Activated CD4-positive, CD25-positive, alpha-beta regulatory T cell treated with anti-CD3 and anti-CD28 coated beads, Interleukin-2, amount 50 U/mL, for 24 hours (primary cell): ENCODE measurements at places on chromosomes 7 and 10.
A peak's percentile ranks its signal among the peaks of the same experiment; 100 is the strongest.

DNA sequence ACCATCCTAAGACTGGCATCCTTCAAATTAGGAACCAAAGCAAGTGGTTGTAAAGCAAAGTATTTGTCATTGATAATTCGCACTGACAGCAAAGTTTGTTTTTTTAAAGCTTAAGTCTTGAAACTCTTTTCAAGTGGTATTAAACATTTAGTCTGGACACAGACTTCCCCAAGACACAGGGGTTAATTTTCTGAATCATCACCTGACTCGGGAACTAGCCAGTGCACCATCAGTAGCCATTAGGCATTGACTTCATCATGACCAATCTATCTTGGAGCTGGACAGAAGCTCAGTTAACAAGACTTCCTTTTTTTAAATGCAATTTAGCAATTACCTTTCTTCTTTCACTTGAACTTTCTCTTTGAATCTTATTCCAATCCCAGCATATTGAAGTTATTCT is 210.6 kb downstream of the ZNF365 start:
- no peak for ATAC-seq

DNA sequence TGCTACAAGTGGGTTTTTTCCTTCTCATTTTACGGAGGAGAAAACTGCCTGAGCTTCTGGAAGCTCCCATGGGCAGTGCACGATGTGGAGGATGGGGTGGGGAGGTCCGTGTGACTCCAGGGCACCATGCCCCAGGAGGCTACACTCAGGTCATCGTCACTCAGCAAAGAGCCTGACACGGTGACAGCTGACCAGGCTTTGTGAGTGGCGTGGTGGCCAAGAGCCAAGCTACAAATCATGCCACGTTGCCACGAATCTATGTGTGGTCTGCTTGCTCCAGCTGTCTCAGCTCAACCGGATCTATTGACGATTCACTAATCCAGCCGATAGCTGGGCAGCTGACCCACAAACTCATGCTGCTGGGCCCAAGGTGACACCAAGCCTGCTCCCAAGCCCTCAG is 27.6 kb upstream of the C10orf71 start:
- ATAC-seq = no peak

GRCh38 chr7:129208667-129209066 is 16.2 kb upstream of the AHCYL2 start:
- no peak for ATAC-seq

GRCh38 chr7:112112822-112113255 is 93.4 kb downstream of the DOCK4 start:
- no peak for ATAC-seq

DNA sequence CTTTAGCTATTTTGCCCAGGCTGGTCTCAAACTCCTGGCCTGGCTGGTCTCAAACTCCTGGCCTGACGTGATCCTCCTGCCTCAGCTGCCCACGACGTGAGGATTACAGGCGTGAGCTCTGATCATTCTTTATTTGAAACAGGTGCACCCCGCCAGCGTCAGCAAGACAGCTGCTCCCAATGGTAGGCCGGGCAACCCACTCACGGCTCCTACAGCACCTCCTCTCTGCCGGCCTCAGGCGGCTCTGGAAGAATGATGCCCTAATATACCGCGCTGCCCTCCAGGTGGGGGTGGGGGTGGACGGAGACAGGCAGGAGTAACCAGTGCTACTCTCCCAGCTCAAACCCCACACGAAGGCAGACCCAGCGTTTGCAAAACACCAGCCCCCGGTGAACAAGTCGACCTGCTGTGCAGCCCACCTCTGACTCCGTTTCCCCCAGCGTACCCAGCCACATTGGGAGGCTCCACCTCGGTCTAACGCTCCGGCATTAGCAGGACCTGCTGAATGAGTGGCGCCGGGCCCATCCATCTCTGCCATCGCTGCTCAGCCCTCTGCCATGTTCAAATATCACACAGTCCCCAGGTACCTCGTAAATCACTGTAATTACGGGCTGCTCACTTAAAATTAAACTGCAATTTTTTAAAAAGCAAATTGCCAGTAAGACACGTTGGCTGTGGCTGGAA is 148.6 kb downstream of the ELFN1 start:
- ATAC-seq = no peak

DNA sequence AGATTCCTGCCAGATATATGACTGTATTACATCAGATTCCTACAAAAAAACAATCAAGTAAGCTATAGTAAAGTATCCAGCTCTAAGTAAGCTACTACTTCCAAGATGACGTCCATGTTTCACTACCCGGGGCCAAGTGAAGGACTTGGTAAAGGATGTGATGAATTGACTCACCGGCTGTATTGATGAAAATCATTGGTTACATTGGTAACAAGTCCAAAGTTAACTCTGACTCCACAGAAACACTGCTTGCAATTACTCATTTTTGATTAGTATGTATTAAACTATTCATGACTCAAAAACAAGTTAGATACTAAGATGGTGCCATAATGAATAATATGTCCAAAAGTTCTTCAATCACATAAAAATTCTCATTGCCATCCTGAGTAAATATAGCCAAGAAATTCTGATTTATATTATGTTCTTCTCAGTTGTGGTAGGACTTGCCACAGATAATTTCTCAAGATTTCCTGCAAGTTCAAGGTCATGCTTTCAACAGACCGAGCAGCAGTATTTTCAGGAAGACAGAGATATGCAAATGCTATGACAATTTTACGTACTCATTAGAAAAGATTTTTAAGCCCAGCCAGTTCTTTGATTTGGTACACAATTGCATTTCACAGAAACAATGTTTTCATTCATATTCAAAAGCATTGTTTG is 12.6 kb upstream of the DNAJC1 start:
- no peak for ATAC-seq

GRCh38 chr7:1325246-1325645 is 92.6 kb downstream of the UNCX start:
- ATAC-seq = no peak

DNA sequence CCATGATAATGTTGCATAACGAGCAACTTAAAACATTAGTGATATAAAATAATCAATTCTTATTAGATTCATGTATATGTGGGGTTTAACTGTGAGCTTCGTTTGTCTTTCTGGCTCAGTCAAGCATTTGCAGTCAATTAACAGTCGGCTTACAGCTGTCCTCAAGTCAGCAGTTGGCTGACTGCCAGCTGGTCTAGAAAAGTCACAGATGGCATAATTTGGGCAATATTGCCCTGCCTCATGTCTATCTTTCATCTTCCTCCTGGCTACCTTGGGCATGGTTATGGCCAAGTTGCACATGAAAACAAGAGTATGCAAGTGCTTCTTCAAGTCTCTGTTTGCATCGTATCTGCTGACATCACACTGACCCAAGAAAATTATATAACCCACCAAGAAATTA is 186.1 kb upstream of the ZWINT start:
- ATAC-seq = no peak

GRCh38 chr10:20885678-20886077 is 11.4 kb downstream of the NEBL start:
- ATAC-seq = no peak

DNA sequence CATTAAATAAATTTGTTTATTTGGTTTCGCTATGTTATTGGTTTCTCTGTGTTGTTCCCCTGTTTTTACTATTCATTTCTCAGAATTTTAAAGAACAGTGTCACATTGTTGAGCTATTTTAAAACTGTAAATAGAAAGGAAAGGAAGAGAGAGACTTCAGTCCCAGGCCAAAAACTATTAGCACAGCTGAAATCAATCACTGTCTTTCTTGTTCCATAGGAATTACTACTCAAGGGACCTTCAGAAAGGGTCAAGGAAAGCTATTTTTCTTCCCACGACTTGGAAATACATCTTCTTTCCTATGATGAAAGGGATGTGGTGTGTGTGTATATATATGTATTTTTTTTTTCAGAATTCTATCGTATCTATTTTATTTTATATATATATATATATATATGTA is 29.0 kb upstream of the GNAT3 start:
- no peak for ATAC-seq

DNA sequence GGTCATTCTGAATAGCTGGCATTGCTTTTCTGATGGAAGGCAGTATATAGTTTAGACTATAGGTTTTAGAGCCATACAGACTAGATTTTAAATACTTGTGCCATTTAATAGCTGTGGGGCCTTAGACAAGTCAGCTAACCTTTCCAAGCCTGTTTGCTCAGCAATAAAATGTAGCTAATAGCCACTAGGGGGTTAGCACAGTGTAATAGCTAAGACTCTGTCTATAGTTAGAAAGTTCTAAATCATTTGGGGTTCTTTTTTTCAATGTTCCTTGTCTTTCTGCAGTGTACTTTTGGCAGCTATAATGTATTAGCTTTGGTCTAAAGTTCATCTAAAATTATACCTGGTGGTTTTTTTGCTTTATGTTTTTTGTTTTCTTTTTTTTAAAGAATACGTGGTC is 7.5 kb upstream of the KIFBP start:
- peak; percentile 40 for ATAC-seq

- ATAC-seq = no peak
Measured at GRCh38 chr10:25071227-25071626, 54.8 kb downstream of the THNSL1 start.

- ATAC-seq = no peak
Measured at GRCh38 chr10:22537810-22538209, 176.6 kb downstream of the PIP4K2A start.

GRCh38 chr10:116565534-116565933 is 19.8 kb downstream of the PNLIP start:
- ATAC-seq = no peak

GRCh38 chr7:101936611-101937231 is 119.3 kb downstream of the CUX1 start:
- no peak for ATAC-seq

- no peak for ATAC-seq
Measured at GRCh38 chr10:129728246-129728820, 235.7 kb downstream of the EBF3 start.

- no peak for ATAC-seq
Measured at GRCh38 chr7:88324699-88325098, 18.0 kb upstream of the STEAP4 start.

DNA sequence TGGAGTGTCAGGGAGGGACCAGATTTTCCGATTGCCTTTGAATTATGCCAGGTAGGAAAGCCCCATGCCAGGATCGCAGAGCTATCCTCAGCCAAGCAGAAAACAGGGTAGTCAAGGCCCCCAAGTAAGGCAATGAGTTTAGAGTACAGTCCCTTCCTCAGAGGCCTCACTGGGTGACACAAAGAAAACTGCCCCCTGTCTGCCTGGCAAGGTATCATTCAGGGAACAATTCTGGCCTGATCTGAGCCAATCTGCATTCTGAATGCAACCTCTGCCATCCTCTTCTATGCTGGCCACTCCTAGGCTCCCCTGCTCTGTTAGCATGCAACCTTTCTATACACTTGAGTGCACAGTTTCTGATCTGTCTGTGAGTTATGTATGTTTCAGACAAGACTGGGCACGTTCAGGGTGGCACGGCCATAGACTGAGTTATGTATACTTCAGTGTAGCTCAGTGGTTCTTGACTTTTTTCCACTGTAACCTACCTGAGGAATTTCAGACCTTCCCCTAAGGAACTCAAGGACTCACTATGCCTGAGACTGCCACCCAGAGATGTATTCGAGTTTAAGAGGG is 336.8 kb downstream of the PLXNA4 start:
- ATAC-seq = no peak

DNA sequence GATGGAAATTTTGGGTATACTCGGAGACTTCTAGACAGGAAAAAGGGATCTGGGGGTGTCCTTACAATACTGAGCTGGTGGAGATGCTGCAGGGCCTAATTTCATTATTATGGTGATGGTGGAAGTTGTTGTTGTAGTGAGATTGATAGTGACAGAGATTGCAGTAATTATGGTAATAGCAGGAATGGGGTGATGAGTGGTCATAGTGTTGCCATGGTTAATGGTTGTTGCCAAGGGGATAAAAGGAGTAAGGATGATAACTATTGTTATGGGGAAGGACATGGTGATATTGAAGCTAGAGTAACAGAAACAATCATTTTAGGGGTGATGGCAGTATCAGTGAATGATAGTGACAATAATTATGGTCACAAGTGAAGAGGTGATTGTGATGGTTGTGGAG is 27.1 kb upstream of the LBX1 start:
- ATAC-seq = no peak

DNA sequence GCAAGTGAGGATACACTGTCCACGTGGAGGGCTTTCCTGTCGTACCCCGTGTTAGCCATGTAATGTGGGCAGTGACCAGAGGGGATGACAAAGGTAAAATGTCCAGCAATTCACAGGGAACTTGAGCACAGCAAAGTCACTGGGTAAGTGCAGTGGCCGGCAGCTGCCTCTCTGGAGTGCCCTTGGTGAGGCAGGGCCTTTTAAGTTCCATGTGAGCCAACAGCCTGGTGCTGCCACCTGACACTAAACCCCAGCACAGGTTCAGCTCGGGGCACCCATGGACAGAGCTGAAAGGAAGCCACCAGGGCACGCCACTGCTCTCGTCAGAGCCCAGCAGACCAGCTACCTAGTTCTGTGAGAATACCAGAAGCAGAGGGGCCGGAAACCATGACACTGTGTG is 168.3 kb downstream of the PRKAG2 start:
- ATAC-seq = no peak

- ATAC-seq = no peak
Measured at GRCh38 chr10:18368273-18368672, 228.0 kb downstream of the CACNB2 start.

- no peak for ATAC-seq
Measured at GRCh38 chr7:77565917-77566316, 28.8 kb downstream of the PTPN12 start.

DNA sequence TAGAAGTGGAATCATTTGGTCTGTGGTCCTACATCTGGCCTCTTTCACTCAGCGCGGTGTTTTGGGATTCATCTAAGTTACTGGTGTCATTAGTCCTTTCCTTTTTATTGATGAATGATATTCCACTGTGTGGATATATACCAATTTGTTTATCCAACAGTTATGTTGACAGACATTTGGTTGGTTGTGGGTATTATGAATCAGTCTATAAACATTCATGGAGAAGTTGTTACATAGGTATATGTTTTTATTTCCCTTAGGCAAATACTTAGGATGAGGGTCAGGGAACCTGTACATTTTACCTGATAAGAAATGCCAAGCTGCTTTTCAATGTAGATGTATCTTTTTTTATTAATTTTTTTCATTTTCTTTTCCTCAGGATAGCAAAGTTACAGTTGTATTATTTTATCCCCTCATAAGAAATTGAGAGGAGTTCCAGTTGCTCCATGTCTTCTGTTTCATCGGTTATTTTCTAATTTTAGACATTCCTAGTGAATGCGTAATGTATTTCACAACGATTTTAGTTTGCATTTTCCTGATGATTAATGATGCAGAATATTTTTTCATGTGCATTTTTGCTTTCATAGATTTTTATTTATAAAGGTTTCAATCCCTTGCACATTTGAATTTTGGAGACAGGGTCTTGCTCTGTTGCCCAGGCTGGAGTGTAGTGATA is 203.8 kb upstream of the SH2B2 start:
- ATAC-seq = no peak
